ENCODE measurements at places on chromosomes 3 and 15. TPM values are rescaled to one million over a fixed set of nuclear protein-coding genes. Genes with fewer than 3 reads are reported as not detected.

The POTEB3 gene
- not detected for total RNA-seq

The STRIT1 gene
- not detected for total RNA-seq

The MAN2C1 gene
- total RNA-seq, result 112 TPM

The IL5RA gene
- total RNA-seq, result not detected

The MUC4 gene
- under 0.01 TPM for total RNA-seq

The FETUB gene
- not detected for total RNA-seq

The ZCWPW2 gene
- 0.74 TPM for total RNA-seq

The GOLGA8S gene
- total RNA-seq, result under 0.01 TPM

The GP5 gene
- 0.14 TPM for total RNA-seq

The BSN gene
- total RNA-seq, result under 0.01 TPM

The WWTR1 gene
- 21.8 TPM for total RNA-seq

The SAXO2 gene
- 0.65 TPM for total RNA-seq

All from smooth muscle cell of bladder (primary cell).